ENCODE measurements at places on chromosomes 5 and 9. TPM values are rescaled to one million over a fixed set of nuclear protein-coding genes. Genes with fewer than 3 reads are reported as not detected.

MRPL50 gene
- 18.3 TPM for total RNA-seq

ANKRD55 gene
- 6.1 TPM for total RNA-seq

CARD9 gene
- total RNA-seq: 3.5 TPM

FOXD1 gene
- 7.4 TPM for total RNA-seq

PIP5KL1 gene
- total RNA-seq: 8.4 TPM

PDGFRB gene
- total RNA-seq: 87.0 TPM

TNFSF15 gene
- 0.06 TPM for total RNA-seq

RLN2 gene
- 1.7 TPM for total RNA-seq

IL5 gene
- 12.4 TPM for total RNA-seq

FBP1 gene
- 3.8 TPM for total RNA-seq

NR2F1 gene
- 22.7 TPM for total RNA-seq

INSL6 gene
- 32.8 TPM for total RNA-seq

FAM163B gene
- 3.8 TPM for total RNA-seq

NSG2 gene
- 11.3 TPM for total RNA-seq

SOX30 gene
- total RNA-seq: 47.7 TPM

CHD1 gene
- total RNA-seq: 117 TPM

IFNA5 gene
- not detected for total RNA-seq

MSMP gene
- 1.7 TPM for total RNA-seq

PLAC8L1 gene
- total RNA-seq: 4.4 TPM

CCNO gene
- total RNA-seq: 13.8 TPM

ENHO gene
- total RNA-seq: 31.2 TPM

SPINK13 gene
- 0.50 TPM for total RNA-seq

PAPPA gene
- 5.1 TPM for total RNA-seq

SPAG8 gene
- total RNA-seq: 27.0 TPM

KDM3B gene
- 81.1 TPM for total RNA-seq

PKD2L2 gene
- 2.0 TPM for total RNA-seq

N4BP3 gene
- 3.6 TPM for total RNA-seq

KIF4B gene
- total RNA-seq: 3.0 TPM

INPP5E gene
- total RNA-seq: 38.0 TPM

SNCAIP gene
- 12.7 TPM for total RNA-seq

ARPC5L gene
- total RNA-seq: 64.7 TPM

FBP2 gene
- 0.74 TPM for total RNA-seq

CD274 gene
- 1.5 TPM for total RNA-seq

IRX2 gene
- 15.1 TPM for total RNA-seq

GPRIN1 gene
- 8.4 TPM for total RNA-seq

MAML1 gene
- 60.7 TPM for total RNA-seq

SOHLH1 gene
- total RNA-seq: 32.7 TPM

GRHPR gene
- 195 TPM for total RNA-seq

ORM1 gene
- not detected for total RNA-seq

SHC3 gene
- total RNA-seq: 0.87 TPM

LECT2 gene
- 6.6 TPM for total RNA-seq

SLC36A2 gene
- total RNA-seq: 0.43 TPM

FOXD4 gene
- 0.50 TPM for total RNA-seq

MEGF9 gene
- 8.2 TPM for total RNA-seq

SLC25A2 gene
- total RNA-seq: 4.4 TPM

SHISAL2B gene
- 0.74 TPM for total RNA-seq

ZFYVE16 gene
- total RNA-seq: 50.0 TPM

LHX2 gene
- 2.0 TPM for total RNA-seq
